ENCODE measurements at places on chromosomes 7 and 10.

- DNase-seq: no peak
These were observed 17.5 kb upstream of the MTPN start for GRCh38 chr7:135994466-135995205.

DNA sequence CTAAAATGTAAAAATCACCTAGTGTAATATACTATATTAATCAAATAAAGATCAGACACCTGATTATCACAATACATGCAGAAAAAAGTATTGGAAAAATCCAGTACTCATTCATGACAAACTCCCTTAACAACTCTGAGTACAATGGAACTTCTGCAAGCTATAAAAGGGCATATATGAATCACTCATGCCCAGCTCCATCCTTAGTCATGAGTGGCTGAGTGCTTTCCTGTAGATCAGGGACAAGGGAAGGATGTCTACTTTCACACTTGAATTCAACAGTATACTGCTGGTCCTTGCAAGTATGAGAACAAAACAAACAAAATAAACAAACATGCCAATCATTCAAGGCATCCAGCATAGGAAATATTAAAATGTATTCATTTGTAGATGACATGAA, 116.5 kb downstream of the ADARB2 start:
- DNase-seq: no peak

- DNase-seq: no peak
These were observed 497.4 kb downstream of the GRM8 start for GRCh38 chr7:126755381-126755780.

DNA sequence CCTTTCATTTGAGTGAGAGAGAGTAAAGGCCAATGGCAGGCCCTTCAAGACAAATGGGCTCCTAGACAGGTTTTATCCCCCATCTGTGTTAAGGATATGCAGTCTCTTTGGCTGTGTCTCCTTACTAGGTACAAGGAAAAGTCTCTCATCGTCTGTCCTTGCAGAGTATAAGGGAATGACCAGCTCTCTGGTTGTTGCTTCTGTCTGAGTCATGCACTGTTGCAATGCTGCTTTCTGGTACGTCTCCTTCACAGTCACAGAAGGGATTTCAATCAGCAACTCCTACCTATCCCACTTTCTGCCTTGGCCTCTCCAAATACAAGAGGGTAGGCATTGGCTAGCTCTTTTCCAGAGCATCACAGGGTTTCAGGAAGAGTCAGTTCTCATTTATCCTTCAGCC, 48.1 kb downstream of the CTTNBP2 start:
- no peak for DNase-seq

DNA sequence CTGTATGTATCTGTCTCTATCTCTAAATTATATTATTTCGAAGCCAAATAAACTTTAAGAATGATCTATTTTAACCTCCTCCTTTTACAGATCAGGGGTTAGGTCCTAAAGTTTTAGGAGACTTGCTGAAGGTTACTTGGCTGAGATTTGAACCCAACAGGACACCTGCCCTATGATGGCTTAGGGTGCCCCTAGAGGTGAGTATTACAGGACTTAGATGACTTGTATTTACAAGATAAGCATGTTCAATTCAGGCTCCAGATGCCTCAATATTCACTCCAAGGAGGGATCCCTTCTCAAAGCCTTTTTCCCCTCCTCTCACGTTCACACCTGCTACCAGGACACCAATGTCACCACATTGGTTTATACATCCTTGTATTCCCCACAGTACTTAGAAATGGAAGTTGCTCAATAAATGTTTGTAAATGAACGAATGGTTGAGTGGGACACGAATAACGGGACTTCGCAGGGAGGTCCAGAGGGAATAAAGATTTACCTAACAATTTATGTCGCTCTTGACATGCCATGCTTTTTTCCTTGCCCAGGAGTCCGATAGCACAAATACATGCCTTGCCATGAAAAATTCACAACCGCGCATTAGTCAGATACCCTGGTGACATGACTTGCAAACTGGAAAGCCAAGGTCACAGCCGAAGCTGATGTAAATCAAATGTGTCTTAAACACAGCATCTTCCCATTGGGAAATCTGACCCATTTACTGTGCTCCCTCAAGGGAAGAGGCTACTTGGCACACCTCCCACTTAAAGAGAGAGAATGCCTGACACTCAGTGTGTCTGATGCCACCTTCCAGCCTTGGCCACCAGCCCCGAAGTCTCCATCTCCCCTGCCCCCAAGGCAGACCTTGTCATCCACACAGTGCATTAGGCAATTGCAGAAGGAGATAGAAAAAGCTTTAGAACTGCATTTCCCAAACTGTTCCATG, 872.2 kb upstream of the AUTS2 start:
- no peak for DNase-seq

- DNase-seq: no peak
These were observed 24.2 kb upstream of the PRKAG2 start for GRCh38 chr7:151900986-151901621.

GRCh38 chr10:18334116-18334867, 194.1 kb downstream of the CACNB2 start:
- no peak for DNase-seq

GRCh38 chr10:109913306-109913892, 9.9 kb downstream of the XPNPEP1 start:
- no peak for DNase-seq

DNA sequence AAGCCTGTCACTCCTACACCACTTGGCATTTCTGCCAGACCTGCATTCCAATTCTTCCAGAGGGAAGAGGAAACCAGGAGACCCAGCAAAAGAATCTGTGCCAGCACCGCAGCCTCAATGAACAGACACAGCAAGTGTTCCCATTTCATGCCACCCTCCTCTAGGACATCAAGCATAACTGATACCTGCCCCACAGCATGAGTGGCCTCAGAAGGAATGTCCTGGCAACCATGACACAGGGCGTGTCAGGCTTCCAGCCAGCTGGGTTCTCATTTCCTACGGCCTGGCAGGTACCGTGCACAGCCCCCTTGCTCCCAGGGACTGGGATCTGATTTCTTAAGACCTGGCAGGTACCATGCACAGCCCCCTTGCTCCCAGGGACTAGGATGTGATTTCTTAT, 7.8 kb downstream of the MAD1L1 start:
- DNase-seq: no peak

DNA sequence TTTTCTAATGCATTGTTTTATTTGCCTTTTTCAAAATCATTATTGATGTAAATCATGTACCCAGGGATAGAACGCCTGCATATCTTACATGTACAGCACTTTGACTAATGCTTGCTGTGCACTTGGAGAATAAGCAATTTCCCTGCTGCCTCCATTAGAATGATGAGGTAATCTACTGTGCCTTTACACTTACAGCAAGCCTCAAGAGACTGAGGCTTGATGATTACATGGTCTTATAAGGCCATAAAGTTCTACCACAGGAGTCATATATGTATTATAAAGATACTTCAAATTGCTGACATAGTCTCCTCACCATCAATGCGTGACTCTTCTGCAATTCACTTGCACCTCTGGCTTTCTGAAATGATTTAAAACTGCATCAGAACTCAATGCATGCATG, 328.6 kb upstream of the HGF start:
- DNase-seq: no peak

GRCh38 chr7:33854801-33855350, 50.5 kb upstream of the BMPER start:
- DNase-seq: no peak

DNA sequence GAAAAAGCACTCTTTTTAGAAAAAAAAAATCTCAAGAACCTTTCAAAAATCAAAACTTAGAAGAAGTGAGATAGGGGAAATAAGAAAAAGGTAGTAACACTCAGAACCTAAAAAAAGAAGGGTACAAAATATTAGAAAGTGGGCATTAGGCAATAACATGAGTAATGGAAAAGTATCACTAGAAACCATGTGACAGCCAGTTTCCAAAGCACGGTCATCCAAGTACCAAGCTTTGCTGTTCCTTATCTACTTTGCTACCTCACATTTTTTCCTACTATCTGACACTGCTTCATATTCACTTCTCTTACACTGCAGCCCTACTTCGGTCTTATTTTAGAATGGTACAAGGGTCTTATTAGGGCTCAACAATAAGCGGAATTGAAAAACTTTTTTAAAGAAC, 30.3 kb downstream of the IMMP2L start:
- no peak for DNase-seq

- DNase-seq: no peak
These were observed 346.4 kb upstream of the TMEM229A start for GRCh38 chr7:124379296-124379695.

DNA sequence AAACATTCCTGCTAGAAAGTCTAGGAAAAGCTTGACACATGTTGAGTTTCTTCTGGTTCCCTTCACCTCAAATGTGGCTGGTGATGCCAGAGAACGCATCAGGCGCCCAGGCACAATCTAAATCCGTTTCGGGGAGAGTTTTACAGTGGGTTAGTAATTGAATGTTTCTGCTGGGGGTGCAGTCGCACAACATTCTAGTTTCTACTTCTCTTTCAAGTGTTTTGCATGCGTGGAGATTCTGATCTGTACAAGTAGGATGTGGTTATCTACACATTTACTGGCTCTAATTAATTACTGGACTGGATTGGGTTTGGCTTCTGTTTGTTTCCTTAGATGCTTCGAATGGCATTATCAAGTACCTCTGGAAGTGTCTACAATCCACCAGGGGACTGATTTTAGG, 173.8 kb downstream of the TMEM26 start:
- DNase-seq: no peak

- no peak for DNase-seq
These were observed 18.7 kb downstream of the ZNF786 start for GRCh38 chr7:149071641-149072437.

GRCh38 chr7:73734619-73735527, 3.7 kb downstream of the ABHD11 start:
- peak; percentile 94 for DNase-seq

- DNase-seq: no peak
These were observed 48.1 kb downstream of the INSYN2A start for GRCh38 chr10:127148066-127148932.

DNA sequence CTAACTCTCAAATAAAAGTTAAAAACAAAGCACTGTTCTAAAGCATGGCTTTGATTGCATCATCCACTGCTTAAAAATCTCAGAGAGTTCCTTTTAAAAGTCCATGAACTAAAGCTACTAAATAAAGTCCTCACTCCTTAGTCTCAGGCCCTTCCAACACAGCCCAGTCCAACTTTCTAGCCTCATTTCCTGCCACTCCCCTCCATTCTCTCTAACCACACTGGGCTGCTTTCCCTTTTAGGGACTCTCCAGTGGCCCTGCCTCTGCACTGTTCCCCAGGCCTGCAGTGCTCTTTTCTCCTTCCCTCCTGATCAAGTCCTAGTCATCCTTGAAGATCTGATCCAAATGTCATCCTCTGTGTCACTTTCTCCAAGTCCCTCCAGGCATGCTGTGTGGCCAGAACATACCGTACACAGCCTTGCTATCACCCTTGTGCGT, 56.9 kb upstream of the PPP1R3C start:
- DNase-seq: no peak

- no peak for DNase-seq
These were observed 367.8 kb upstream of the NUPR2 start for GRCh38 chr7:56483861-56484550.

- DNase-seq: no peak
These were observed 1.5 kb downstream of the IL15RA start for GRCh38 chr10:5975641-5976473.

- no peak for DNase-seq
These were observed 131.7 kb downstream of the TEX36 start for GRCh38 chr10:125551247-125551646.

GRCh38 chr7:7820939-7821338, 102.5 kb upstream of the RPA3 start:
- DNase-seq: no peak

DNA sequence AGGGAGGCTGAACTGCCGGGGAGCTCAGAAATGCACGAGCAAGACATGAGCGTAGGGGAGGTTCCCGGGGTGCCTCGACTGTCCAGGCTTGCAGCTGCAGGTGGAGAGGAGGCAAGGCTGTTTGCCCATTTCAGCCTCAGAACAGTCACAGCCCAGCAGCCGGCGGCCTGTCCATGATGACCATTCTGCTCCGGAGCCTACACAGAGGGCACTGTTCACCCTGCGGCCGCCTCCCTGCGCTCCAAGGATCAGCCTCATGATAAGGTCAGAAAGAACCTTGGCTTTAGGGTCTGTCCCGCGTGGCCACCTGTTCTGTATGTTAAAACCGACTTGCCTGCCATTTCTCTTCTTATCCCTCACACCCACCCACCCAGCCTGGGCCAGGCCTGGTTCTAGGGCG, 21.9 kb upstream of the CFAP46 start:
- no peak for DNase-seq

DNA sequence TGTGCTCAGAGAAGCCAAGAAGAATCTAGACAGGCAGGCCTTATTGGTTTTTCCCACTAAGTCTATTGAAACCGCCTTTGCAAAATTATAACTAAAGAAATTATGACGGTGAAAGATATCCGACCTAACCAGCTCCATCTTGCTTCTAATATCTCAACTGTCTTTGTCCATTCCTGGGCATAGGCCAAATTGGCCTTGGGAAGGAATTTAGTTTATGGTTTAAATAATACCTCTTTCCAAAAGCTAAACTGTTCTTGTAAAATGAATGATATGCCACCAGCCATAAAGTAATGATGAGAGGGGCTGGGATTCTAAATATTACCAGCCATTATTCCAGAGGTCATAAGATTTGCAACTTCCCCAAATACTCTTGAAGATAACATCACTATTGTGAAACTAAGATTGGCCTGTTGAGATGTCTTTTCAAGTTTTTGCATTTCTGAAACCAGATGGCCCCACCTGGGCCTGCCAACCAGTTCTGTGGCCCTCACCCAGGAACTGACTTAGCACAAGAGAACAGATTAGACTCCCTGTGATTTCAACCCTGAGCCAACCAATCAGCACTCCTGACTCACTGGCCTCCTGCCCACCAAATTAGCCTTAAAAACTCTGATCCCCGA, 41.2 kb upstream of the SLC35G1 start:
- DNase-seq: no peak

- DNase-seq: no peak
These were observed 84.5 kb downstream of the MICU1 start for GRCh38 chr10:72541337-72541736.

DNA sequence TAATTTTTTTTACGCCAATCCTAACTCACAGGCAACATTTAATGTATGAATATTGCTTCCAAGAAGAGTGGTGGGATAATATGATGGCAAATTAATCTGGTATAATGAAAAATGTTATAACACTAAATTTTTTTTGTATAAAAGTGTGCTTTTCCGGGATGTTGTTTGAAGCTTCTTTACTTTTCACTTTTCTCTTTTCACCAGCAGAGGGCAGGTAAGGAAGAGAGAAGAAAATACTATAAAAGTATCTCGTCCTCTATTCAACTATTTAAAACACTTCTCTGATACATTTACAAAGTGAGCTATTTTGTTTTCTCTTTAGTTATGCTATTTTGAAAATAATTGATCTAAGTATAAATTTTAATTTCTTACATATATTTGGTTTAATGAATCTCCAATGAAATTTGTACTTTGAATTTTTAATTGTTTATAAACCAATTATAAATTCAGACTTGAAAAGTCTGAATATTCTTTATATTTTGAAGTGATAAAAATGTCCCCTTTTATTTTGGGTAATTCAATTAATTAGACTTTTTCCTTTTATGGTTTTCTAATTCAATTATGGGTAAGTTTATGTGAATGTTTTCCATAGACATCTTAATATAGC, 20.7 kb upstream of the CFTR start:
- DNase-seq: peak; percentile 11
